ENCODE measurements at places on chromosomes 4 and X.

DNA sequence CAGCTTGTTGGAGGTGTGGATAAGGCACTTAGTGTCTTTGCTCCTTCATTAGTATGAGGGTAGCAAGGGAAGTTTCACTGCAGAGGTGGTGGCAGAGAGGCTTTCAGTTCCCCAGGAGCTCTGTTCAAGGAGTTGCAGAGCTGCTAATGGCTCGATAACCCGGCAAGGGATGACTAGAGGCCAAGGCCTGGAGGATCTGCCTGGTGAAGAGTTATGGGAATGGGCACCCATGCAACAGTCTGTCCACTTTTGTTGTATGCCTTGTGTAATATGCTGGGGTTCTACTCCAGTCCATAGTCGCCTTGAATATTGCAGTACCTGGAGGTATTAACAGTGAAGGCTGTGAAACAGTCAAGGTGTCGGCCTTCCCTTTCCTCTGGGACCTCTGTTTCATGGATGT lies 67.8 kb upstream of the NBDY start:
- no peaks in the 10 kb centered on the region for H3K27me3 ChIP-seq
- no peak for DNase-seq
- H3K27ac ChIP-seq: no peak overlapping the region

GRCh38 chr4:81884986-81885385 lies 413.3 kb upstream of the RASGEF1B start:
- no peak overlapping the region for H3K4me3 ChIP-seq
- no peak for DNase-seq
- peaks cover 6% of the 10 kb centered on the region for H3K4me1 ChIP-seq
- H3K36me3 ChIP-seq: no peaks in the 10 kb centered on the region
- H3K27ac ChIP-seq: no peak overlapping the region
- H3K27me3 ChIP-seq: peaks cover 1% of the 10 kb centered on the region

GRCh38 chrX:64190136-64190740 lies 15.3 kb downstream of the AMER1 start:
- no peak overlapping the region for H3K4me3 ChIP-seq
- no peak overlapping the region for H3K27ac ChIP-seq
- H3K36me3 ChIP-seq: peaks cover 8% of the 10 kb centered on the region
- no peak for DNase-seq

DNA sequence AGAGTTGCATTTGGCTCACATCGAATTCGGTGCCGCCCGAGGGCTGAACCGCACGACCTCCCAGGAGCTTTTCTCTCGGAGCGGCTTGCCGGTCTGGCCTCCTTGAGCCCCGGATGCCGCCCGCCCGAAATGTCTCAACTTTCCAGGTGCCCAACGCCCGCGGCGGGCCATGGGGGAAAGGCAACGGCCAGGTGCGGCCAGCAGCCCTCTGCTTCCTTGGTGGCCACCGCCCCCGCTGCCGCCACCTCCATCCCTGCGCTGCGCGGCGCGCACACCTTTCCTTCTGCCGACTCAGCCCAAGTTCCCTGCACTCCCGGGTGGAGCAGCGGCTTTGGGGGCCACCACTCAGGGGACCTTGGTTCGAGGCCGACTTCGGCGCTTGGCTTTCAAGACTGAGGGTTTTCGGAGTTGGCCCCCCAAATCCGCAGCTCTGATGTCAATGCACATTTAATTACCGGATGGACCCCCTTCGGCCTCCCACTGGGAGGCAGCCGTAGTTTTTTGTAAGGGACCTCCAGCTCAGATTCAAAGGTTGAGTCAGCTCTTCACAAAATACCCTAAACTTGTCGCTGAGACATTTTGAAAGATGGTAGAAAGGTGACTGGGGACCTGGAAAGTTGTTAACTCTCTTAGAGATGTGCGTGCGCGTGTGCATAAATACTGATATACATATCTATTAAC lies 1.1 kb downstream of the AFF2 start:
- H3K27ac ChIP-seq: no peak overlapping the region
- H3K36me3 ChIP-seq: no peaks in the 10 kb centered on the region
- no peaks in the 10 kb centered on the region for H3K27me3 ChIP-seq
- no peak for DNase-seq
- H3K4me3 ChIP-seq: peak overlapping the region; percentile 88
- no peaks in the 10 kb centered on the region for H3K4me1 ChIP-seq
